ENCODE measurements at places on chromosomes 11 and 22.
A peak's percentile ranks its signal among the peaks of the same experiment; 100 is the strongest.

- DNase-seq = no peak
Observed at GRCh38 chr11:108614086-108614485, 20.5 kb upstream of the EXPH5 start.

DNA sequence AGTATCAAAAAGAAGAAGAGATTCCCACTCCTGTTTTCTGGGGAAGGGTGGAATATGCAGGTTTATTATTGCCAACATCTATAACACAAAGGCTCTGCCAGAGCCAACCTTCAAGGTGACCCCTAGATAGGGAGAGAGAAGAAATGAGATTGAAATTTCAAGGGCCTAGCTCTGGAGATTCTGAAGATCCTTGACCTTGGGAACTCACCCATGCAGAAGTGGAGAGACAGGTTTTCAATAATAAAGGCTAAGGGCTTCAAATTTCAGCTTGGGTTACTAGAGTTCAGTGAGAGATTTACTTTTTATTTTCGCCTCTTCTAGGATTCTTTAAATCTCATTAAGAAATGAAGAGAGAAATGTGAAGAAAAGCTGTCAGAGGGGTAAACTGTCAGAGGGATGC lies 98.4 kb downstream of the CD44 start:
- DNase-seq = no peak

DNA sequence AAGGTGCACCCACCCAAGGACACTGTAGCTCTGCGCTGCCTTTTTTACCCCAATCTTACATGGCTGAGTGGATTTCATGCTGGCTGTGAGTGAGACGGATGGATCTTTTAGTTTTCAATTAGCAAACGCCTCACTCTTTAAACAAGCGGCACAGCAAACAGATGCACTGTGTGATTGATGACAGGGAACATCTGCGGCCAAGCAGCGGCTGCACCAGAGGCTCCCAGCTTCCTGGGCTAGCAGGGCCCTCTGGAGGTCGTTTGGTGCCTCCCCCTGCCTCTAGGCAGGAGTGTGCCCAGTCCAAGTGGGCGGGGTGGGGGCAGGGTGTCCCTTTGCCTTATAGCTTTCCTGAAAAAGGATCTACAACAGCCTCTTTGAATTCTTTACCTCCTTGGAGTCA lies 2.1 kb upstream of the DRD2 start:
- DNase-seq = peak; percentile 75

DNA sequence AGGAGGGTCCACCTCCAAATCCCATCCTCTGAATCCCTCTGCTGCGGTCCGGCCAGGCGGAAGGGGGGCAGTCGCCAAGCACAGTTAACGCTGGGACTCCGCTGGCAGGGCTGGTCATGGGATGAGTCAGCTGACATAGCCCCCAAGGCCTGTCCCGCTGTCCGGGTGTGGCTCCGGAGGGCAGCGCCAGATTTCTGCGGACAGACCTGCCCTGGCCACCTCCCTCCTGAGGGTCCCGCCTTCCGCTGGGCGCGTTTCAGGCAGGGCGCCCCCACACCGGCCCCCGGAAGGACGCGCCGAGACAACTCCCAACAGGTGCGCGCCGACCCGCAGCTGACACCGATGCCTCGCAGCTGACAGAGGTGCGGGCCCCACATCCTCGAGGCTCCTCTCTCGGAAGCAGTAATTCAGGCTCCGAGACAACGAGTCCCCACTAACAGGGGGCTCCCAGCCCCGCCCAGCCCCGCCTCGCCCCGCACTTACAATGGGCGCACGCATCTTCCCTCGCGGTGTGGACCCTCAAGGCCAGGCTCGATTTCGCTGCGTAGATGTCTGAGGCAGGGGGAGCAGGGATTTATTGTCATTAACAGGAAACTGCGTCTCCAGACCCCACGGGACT lies 607 bp downstream of the PLAAT3 start:
- DNase-seq = peak; percentile 46

- DNase-seq = no peak
Observed at GRCh38 chr11:131186629-131187101, 183.8 kb upstream of the NTM start.

GRCh38 chr22:38859581-38860282 lies 12.3 kb downstream of the CBX6 start:
- no peak for DNase-seq

- no peak for DNase-seq
Observed at GRCh38 chr11:1892116-1892515, 421 bp upstream of the PRR33 start.

GRCh38 chr11:77560605-77561004 lies 29.1 kb upstream of the AQP11 start:
- peak; percentile 71 for DNase-seq

GRCh38 chr11:78825591-78826020 lies 250.9 kb upstream of the NARS2 start:
- no peak for DNase-seq

GRCh38 chr11:41286751-41287150 lies 172.7 kb downstream of the LRRC4C start:
- DNase-seq = no peak

DNA sequence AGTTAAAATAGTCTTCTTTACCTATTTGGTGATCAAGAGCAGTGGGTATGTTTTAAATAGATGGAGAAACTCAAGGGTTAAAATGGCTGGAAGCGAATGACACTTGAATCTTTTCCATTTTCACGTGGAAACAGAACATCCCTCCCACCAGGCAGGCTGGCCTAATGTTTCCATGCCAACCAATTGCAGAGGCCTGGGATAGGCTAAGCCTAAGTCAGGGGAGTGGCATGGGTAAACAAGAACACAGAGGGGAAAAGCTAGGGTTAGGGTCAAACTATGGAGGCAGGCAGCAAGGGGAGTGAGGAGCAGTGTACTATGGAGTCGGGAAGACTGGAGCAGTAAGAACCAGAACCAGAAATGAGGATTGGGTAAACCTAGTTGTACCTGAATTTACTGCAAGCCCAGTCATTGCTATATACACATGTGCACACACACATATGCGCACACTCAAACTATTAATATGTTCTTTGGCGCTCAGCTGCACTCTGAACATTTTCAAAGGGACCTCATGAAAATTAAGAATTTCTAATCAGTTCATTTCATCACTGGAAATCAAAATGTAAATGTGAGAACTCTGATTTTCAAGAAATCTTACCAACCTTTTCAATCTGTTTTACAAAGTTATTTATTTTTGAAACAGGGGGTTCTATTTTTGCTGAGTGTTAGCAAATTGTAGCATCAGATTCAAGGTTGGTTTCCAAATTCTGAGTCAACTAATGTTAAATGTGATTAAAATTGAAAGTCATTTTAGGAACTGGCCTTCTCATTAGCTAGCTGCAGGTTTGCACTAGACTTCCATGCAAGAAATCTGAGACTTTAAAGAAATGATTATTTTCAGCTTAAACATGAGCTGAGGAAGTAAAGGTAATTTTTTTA lies 327.0 kb upstream of the CCDC90B start:
- DNase-seq = no peak
